Activated T-helper 9 cell treated with anti-CD3 and anti-CD28 coated beads, Interleukin-2, amount 50 U/mL, for 16 hours (primary cell): ENCODE measurements at places on chromosomes 4 and X.

DNA sequence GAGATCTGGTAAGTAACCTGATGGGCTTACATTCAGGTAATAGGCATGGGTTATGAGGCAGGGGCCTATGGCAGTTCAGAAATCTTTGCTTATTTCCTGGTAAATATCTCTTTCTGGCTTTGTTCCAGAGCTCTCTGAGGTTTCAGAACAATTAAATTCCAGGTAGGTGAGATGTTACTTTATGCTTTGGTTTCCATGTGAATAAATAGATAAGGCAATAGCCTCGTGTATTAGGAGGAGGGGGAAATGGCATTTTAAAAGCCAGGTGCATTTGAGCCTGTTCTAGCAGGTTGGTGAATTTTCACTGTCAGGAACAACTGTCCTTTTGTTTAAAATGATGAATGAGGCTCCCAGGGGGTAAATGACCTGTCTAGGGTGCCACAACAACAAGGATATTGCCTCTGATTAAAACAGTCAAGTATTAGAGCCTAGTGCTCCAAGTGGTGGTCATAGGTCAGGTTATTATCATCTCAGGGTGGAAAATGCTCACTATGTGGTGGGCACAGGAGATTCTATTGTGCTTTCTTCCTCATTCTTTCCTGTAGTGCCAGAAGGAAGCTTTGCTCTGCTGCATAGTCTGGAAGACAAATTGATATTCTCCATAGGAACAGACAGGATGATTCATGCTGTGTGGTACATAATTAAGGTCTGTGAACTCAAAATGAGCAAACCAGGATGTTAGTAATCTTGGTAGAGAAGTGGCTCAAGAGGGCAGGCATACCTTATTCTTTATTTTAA lies 296.2 kb downstream of the INPP4B start:
- no peak for DNase-seq

GRCh38 chr4:175435381-175435783 lies 376.7 kb downstream of the GPM6A start:
- no peak for DNase-seq

GRCh38 chr4:61395754-61396153 lies 195.6 kb downstream of the ADGRL3 start:
- DNase-seq, result no peak

DNA sequence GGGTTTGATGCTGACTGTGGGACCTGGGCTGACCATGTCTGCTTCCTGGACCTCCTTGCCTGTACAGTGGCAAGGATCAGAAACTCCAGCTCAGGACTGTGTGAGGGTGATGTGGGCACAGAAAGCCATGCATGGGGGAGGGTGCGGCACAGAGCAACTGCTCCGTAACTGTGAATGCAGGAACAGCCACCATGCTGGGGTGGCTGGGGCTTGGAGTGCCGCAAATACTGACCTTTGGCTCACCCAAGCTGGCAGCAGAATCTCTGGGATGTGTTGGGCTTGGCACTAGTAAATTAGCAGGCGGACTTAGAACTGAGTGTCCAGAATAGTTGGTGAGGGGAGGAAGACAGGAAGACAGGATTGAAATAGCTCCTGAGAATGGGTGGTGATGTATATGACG lies 52.0 kb downstream of the DRD5 start:
- DNase-seq, result no peak

DNA sequence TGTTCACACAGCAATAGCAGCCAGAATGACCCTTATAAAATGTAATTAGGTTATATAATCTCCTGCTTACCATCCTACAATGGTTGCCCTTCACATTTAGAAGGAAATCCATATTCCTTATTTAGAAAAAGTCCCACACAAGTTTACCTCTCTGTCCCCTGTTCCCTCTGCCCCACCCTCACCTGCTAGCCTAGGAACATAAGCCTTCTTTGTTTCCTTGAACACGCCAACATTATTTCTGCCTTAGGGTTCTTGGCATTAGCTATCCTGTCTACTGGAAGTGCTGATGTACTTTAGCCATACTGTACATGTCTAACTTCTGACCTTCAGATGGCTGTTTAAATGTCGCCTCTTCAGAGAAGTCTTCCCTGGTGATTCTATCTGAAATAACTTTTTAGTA lies 28.4 kb upstream of the USP53 start:
- no peak for DNase-seq

GRCh38 chr4:144750348-144750747 lies 104.4 kb downstream of the HHIP start:
- no peak for DNase-seq

GRCh38 chrX:34875204-34875603 lies 67.4 kb upstream of the FAM47B start:
- no peak for DNase-seq

GRCh38 chr4:112895811-112896608 lies 153.4 kb upstream of the ANK2 start:
- DNase-seq, result no peak

DNA sequence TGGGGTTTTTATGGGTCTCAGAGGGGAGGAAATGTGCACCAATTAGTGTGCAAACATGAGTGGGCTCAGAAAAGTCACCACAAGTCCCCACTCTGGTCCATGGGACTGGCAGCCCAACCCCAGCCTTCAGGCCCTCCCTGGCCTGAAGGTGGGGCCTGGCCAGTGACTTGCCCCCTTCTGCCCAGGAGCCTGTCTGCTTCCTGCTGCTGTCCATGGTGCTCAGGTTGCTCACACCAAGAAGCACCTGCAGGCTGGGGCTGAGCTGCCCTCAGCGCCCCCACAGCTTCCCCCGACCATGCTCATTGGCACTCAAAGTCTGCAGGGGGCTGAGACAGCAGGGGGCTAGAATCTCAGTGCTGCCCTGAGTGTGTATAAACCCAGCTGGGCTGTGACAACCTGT lies 30.6 kb upstream of the GC start:
- no peak for DNase-seq

DNA sequence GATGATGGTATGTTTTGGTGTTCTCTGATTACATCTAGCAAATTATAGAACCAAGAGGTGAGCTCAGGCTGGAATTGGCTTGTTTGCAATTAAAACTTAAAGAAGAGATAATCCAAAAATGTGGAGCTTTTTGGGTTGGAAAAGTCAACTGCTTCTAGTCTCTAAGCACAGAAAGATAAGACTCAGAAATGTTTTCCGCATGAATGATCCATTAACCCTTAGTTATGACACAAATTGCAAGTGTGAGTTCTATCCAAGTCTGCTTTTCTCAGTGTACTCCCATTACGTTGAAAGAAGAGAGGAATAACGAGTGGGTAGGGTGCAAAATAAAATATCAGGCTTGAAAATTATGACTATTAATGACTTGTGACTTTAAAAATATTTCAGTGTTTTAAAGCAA lies 38.5 kb downstream of the HPGD start:
- DNase-seq, result no peak

DNA sequence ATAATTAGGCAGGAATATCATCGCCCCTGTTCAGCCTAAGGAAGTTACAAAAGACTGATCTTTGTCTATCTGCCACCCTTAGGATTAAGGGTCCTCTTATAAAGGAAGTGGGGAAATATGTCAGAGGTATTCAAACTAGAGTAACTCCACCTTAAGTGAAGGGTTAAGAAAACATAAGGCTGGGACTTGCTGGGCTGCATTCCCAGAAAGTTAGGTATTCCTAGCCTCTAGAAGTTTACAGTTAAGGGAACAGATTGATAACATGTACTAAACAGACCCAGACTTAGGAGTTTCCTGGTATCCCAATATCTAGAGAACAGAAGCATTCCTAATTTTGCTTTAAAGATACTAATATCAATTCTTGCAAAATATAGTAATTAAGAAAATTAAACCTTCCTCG lies 6.0 kb downstream of the CXCL2 start:
- DNase-seq, result no peak

- DNase-seq, result no peak
Measured at GRCh38 chrX:129545408-129545807, 5.3 kb downstream of the OCRL start.

DNA sequence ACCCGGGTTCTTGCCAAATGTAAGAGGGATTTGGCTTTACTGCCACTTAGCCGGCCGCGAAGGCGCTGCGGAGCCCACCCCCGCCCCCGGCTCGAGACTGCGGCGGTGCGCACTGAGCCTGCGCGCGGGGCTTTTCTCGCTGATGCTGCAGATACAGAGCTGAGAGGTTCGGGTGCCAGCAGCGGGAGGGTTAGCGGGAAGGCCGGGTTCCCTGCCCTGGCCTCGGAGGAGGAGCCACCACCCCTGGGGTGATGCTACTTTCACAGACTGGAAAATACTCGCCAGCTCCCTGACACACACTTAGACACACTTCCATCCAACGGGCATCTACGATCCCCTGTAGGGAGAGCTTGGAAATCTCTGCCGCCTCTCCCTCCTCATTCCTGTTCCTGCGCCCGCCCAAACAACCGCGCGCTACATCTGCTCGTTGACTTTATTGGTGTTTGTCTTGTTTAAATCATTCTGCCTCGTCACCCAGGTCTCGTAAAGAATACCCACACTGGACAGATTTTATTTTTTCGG lies 2.1 kb upstream of the PCDH7 start:
- no peak for DNase-seq

DNA sequence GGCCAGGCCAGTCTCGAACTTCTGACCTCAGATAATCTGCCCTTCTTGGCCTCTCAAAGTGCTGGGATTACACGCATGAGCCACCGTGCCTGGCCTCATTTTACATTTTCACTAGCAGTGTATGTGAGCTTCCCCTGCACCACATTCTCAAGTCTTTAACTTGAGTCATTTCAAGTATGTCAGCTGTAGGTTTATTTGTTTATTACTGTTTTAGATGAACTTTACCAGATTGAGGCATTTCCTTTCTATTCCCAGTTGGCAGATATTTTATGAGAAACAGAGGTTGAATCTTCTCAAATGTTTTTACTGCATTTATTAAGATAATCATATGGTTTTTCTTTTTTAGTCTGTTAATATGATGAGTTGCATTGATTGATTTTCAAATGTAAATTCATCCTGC lies 114.6 kb upstream of the SH3RF1 start:
- DNase-seq, result no peak

DNA sequence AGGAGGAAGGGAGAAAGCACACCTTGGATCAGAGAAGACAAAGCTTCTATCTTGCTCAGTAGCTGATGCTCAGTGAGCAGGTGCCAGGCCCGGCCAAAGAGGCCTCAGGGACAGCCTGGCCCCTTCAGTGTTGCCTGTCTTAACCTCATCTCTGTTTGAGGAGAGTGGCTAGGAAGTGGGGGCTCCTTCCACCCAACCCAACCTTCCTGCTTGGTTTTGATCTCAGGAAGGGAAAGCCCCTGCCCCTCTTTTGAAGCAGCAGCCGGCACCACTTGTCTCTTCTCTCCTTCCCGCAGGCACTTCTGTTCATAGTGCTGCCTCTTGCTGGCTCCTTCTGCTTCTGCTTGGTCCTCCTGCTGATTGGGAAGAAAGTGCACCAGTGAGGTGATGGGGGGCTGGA lies 2.4 kb upstream of the AFF2 start:
- no peak for DNase-seq

GRCh38 chr4:84498203-84498934 lies 723 bp downstream of the NKX6-1 start:
- no peak for DNase-seq

DNA sequence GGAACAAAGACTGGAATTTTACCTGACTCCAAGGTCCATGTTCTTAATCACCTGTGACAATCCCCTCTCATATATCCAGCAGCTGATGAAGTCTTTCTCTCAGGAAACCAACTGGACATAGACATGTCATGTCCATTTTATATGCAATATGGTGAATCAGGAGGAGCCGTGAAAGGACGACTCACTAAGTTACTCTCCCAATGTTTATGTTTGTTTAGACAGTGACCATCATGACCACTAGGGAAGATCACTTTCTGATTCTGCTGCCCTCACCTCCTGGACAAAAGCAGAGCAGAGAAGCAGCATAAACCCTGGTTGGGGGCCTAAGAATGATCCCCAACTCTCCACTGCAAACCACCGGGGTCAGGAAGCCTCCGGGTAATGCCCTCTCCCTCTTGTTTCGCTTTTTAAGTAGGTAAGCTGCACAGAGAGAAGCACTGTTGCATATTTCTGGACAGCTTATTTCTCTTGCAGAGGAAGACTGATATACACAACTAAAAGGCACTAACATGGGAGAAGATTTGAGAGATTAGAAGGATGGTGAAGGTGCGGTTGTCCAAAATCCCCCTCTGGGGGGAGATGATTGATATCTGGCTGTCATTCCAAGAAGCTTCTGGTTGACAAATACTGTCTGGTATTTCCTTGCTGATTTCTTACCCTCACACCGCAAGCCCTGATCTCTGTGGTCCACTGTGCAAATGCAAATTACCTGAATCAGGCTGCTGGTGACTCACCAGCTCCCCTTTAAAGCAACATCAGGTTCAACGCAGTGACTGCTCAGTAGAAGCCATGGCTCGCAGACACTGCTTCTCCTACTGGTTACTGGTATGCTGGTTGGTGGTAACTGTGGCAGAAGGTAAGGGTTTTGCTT lies at the start of gene ODAPH:
ODAPH (plus strand) TSS at position 773 of the 871 bp plus-strand sequence; CDS start at position 790, 17 bp downstream.
- peak; percentile 19 for DNase-seq

DNA sequence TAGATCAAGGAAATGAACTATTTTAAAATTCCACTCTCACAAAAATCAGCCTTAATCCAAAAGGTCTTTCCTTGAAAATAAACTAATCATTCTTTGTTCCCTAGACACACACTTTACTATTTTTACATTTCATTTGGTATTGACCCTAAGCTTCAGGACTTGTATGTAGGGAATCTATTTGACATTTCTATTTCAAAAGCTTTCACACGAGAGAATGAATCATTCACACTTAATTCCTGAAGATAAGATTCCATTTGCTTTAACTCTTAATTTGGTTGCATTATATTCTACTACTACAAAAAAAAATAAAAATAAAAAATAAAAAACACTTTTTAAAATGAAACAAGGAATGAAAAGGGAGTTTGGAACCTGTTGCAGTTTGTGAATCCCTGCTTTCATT lies 43.7 kb downstream of the EDNRA start:
- no peak for DNase-seq

- DNase-seq, result no peak
Measured at GRCh38 chr4:97998203-97998602, 145.1 kb downstream of the STPG2 start.

- no peak for DNase-seq
Measured at GRCh38 chr4:82484996-82485783, 54.8 kb downstream of the ENOPH1 start.

DNA sequence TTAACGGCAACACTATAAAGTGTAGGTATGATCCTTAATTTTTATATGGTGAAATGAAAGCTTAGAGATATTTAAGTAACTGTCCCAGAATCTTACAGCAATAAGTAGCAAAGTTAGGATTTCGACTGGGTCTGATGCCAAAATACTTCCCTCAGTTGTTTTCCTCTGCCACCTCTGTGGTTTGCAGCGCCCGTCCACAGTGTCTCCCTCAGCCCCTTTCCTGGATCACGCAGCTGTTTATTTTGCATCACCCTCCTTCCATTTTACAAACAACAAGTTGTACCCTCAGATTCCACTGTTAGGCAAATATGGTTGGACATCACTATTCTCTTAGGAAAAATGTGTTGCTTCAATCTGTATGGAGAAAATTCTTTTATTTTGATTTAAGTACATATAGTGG lies 56.1 kb downstream of the RAPGEF2 start:
- DNase-seq, result no peak

DNA sequence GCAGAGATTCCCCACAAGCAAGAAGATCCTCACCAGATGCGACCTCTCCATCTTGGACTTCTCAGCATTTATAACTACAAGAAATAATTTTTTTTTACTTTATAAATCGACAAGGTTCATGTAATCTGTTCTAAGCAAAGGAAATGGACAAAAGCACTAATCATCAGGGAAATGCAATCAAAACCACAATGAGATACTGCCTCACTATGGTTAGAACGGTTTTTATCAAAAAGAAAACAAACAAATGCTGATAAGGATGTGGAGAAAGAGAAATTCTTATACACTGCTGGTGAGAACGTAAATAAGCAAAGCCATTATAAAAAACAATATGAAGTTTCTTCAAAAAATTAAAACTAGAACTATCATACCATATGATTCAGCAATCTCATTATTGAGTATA lies 1382.6 kb downstream of the ARAP2 start:
- no peak for DNase-seq

GRCh38 chr4:105966051-105966450 lies 70.8 kb downstream of the NPNT start:
- no peak for DNase-seq
